ENCODE measurements at places on chromosomes 3 and 15. TPM values are rescaled to one million over a fixed set of nuclear protein-coding genes. Genes with fewer than 3 reads are reported as not detected.

DCBLD2 gene
- 45.3 TPM for total RNA-seq

REC114 gene
- not detected for total RNA-seq

SV2B gene
- total RNA-seq, result 1.1 TPM

TRANK1 gene
- total RNA-seq, result 12.3 TPM

RYR3 gene
- total RNA-seq, result 7.7 TPM

PTH1R gene
- 14.0 TPM for total RNA-seq

ZPLD1 gene
- total RNA-seq, result not detected

All from gastroesophageal sphincter (tissue), 4 donors.